ENCODE measurements at places on chromosomes 3 and 15.

DNA sequence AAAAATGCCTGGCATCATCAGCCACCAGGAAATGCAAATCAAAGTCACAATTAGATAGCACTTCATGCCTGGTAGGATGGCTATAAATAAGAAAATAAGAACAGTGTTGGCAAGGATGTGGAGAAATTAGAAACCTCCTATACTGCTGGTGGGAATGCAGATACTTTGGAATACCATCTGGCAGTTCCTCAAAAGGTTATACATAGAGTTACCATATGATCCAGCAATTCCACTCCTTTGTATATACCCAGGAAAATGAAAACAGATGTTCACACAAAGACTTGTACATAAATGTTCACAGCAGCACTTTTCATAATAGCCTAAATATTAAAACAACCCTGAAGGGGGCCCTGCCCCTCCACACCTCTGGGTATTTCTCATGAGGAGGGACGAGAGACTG is 13.7 kb downstream of the ACSBG1 start:
- no peak for DNase-seq

DNA sequence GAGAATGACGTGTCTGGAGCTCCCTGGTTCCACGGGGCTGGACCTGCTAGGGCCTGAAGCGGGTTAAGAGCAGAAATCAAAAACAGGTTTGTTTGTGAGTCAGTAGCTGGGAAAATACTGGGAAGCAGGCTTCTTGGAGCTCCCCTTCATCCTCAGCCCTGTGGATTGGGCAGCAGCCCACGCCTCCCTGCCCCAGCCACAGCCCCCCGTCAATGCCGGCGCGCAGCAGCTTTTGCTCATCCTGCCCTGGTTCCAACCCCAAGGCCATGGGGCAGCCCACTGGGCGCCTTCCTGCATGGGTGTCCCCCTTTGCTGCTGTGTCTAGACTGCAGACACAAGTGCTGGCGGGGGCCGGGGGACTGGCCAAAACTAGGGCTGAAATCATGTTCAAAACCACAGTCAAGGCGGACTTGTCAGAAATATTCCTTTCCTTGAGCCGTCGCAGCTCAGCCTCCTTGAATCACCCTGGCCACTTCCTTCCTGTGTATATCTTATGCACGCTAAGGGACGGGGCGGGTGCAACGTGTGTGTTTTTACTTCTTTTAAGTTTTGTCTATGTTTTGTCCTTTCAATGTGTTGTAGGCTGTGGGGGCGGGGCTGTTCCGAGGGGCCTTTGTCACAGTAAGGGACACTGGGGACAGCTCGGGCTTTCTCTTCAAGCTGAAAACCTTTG is 108.1 kb downstream of the KLF13 start:
- DNase-seq: no peak

- DNase-seq: no peak
Observed at GRCh38 chr15:48367483-48367882, 36.3 kb downstream of the DUT start.

DNA sequence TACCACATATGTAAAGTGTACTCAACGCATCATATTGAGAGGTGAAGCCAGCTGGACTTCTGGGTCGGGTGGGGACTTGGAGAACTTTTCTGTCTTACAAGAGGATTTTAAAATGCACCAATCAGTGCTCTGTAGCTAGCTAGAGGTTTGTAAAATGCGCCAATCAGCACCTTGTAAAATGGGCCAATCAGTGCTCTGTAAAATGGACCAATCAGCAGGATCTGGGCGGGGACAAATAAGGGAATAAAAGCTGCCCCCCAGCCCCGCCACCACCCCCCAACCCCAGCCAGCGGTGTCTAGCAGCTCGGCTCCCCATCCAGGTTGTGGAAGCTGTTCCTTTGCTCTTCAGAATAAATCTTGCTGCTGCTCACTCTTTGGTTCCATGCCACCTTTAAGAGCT is 6.2 kb upstream of the IVD start:
- DNase-seq: no peak

- DNase-seq: no peak
Observed at GRCh38 chr3:117537949-117538348, 828.4 kb downstream of the TUSC7 start.

GRCh38 chr15:63490345-63491034 is 13.9 kb upstream of the USP3 start:
- no peak for DNase-seq

Measured in left renal cortex interstitium (tissue), 4 donors.